ENCODE measurements at places on chromosomes 6 and 20.
A peak's percentile ranks its signal among the peaks of the same experiment; 100 is the strongest.

DNA sequence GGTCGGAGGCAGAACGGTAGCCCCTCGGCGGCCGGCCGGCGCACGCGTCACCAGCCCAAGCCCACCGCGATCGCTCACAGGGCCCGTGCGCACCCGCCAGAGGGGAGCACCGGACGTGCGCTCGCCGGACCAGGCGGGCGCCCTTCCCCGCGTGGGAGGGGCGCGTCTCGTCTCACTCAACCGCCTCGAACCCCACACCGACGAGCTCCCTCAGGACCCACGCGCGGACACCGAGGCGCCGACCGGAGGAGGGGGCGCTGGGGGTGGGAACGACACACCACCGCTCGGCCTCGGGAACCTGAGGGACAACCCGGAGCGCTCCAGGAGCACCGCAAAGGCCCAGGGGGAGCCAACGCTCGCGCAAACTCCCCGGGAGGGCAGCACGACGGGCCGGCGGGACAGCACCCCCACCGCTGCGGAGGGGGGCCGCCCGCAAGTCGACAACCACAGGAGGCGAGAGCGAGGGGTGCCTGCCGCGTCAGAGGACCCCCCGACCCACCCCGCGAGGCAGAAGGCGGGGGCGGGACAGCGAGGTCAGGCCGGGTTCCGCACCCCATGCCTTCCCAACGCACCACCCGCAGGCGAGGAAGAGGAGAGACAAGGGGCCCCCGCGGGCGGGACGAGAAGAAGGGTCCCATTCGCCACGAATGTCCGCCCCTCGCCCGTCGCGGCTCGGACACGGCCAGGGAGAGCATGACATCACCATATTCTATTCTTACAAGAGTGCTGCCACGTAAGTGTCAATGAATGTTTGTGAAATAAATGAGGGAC lies 512.7 kb upstream of the ZNF337 start:
- peak; percentile 46 for DNase-seq

DNA sequence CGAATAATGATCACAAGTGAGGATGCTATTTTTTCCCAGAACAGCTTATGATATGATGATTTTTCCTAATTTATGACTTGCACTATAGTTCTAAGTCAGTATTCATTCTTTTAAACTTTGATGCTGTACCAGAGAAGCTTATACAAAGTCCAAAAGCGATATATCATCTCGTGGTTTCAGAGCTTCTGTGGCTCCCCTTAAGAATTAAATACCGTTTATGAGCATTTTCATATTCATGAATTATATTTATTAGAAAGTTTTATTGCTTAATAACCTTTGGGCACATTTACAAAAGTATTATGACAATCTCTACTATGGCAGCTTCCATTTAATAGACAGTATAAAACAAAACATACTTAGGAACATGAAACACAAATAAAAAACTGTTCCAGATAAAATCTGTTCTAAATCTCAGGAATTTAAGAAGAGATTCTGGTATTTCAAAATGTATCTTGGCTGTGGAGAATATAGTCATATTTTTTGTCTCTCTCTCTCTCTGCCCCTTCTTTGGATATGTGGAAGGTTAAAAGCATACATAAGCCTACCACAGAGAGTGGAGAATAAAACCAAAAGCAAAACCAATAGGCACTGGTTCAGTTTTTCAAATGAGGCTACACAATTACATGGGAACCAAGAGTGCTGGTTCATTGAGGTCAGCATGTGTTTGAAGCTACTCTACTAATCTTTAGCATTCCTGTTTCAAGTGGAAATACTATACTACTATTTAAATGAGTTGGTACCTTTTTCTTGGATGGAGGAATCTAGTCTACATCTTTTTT lies 884.5 kb upstream of the GJE1 start:
- DNase-seq: no peak

DNA sequence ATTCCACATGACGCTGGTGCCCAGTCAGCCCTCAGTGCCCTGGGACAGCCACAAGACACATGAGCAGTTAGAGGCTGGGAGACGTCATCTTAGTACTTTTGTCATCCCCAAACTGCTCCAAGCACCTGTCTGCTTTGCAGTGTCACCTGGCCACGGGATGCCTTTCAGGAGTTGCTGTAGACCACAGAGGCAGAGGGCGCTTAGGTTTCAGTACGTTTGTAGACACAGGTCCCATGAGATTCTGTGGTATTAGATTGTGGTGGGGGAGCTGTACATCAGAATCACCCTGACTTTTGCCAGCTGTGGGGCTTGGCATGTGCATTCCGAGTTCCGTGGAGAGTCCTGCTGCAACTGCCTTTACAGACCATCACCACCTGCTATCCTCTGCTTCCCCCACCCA lies 16.7 kb downstream of the MAVS start:
- DNase-seq: no peak

DNA sequence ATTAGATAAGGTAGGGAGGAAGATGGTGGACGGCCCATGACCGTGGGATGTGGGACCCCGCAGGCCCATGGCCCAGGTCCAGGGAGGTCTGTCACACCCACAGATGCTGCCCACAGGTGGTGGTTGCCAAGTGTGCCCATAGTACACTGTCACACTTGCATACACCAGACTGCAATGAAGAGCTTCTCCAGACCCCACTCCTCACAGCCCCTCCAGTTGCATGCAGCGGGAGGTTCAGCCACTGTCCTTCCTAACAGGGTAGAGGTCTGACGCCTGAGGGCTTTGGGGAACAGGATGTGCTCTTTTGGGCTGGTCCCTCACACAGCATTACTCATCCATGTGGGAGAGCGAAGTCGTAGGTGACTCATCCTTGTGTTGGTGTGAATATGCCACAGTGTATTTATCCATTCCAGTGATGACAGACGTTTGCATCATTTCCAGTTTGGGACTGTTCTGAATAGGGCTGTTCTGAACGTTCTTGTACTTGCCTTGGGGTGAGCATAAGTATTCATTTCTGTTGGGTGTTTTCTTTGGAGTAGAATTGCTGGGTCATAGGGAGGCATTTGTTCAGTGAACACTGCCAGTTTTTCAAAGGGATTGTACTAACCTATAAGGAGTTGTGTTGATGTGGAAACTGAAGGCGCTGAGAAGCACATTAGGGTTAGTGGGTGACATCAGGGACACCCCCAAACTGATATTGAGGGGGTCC lies 10.1 kb upstream of the PYGB start:
- peak; percentile 68 for DNase-seq

GRCh38 chr20:33817411-33817810 lies 6.3 kb downstream of the CHMP4B start:
- no peak for DNase-seq

GRCh38 chr6:136921936-136922684 lies at the start of gene SLC35D3:
TSS of gene SLC35D3 (plus strand) at chr6:136922301. CDS start at chr6:136922429, 128 bp downstream.
- DNase-seq: peak; percentile 63

GRCh38 chr20:53786445-53787267 lies 193.0 kb upstream of the ZNF217 start:
- no peak for DNase-seq

DNA sequence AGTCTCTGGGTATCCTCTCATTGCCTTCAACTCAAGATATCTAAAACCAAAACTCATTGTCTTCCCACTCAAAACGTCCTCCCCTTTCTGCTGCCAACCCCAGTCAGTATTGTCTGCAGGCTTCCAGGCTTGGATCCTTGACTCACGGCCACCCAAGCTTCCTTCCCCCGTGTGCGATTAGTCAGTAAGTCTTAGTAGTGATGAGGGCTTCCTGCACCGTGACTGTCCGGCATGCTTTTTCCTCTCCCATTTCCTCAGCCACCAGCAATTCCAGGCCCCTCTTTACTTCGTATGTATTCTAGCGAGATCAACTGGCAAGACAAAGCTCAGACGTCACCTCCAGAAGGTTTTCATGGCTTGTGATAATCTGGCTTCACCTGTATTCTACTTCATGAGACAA lies 88.6 kb upstream of the DUSP22 start:
- DNase-seq: no peak

GRCh38 chr6:138234363-138234762 lies 16.1 kb upstream of the PBOV1 start:
- no peak for DNase-seq

DNA sequence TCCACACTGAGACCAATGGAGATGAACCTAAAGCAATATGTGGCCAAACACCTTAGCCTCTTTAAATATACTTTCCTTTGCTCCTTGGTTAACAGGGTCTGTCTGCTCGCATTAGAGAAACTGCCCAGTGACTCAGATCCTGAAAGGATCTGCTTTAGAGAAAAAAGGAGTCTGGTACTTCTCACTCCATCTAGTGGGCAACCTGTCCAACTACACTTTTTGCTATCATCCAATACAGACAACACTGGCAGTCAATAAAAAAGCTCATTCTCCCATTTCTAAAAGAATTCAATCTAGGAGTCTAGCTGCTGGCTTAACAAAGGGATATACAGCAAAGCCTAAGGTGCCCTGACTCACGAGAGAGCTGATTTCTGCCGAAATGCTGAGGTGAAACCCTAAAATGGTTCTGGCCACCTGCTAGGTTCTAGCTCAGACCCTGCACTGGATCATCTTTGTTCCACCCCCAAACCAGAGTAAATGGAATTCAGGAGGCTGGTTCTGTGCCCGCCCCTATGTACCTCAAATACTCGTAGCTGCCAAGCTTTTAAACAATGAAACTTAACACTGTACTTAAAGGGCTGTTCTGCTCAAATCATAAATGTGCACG lies 11.5 kb downstream of the GNL1 start:
- DNase-seq: no peak

- no peak for DNase-seq
Measured at GRCh38 chr20:53355790-53356189, 237.8 kb downstream of the ZNF217 start.

DNA sequence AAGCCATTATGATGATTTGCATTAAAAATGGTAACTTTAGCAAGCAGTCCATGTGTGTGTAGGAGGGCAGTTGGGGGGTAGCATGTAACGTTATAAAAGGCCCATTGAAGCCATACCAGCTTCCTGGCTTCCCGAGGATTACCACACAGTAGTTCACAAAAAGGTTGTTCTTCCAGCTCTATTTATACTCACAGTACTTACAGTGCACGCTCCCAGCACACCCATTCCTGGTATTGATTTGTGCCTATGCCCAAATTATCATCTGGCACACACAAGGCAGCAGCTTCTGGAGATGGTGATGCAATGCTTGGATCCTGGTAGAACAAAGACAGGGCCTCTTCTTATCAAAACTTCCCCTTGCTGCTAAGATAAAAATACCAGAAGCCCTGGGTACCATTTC lies 436.8 kb downstream of the HAO1 start:
- DNase-seq: no peak

DNA sequence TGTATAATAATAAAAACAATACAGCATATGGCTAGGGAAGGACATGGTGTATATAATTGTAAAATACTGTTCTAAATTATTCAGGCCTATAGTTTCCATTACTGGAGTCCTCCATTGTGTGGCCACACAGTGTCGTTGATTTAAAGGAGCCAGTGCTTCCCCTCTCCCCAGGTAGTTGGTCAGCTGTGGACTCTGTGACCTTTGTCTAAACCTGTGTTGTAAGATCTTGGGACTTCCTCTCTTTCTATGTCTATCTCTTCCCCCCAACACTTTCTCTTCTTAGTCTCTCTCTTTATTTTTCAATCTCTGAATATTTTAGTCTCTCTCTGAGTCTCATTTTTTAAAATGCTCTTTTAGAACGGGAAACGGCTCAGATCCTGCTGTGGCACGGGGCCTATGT lies 35.6 kb downstream of the BRPF3 start:
- DNase-seq: no peak

DNA sequence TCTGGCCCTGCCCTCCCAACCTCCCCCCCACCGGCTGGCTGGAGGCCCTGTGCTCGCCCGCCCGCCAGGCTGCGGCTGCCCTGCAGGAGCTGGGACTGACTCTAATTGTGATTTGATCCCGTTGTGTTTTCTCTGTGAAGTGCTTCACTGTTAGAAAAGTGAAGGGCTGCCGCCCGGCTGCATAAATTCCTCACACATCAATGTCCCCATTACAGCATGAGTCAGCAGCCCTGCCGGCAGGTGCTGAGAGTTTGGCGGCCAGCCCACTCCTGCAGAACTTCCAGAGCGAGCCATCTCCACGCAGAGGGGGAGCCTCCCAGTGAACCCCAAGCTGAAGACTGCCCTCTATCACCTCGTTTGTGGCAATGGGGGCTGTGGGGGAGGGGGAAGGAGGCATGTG lies 137.9 kb downstream of the DLL1 start:
- DNase-seq: no peak

DNA sequence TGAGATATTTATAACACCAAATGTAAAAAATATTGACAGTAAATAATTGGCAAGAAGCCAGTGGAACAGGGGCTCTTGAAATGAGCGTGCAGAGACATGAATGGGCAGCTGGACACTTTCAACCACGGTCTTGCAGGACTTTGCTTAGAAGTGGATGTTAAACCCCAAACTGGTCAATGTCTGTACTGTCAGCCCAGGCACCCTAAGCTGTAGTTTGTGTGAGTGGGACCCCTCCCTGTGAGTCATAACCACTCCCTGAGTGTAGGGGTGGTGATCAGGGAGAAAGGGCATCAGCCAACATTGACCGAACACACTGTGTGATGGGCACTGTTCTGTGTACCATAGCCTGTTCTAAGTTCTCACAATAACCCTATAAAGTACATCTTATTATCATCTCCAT lies 108.6 kb downstream of the FIG4 start:
- no peak for DNase-seq

DNA sequence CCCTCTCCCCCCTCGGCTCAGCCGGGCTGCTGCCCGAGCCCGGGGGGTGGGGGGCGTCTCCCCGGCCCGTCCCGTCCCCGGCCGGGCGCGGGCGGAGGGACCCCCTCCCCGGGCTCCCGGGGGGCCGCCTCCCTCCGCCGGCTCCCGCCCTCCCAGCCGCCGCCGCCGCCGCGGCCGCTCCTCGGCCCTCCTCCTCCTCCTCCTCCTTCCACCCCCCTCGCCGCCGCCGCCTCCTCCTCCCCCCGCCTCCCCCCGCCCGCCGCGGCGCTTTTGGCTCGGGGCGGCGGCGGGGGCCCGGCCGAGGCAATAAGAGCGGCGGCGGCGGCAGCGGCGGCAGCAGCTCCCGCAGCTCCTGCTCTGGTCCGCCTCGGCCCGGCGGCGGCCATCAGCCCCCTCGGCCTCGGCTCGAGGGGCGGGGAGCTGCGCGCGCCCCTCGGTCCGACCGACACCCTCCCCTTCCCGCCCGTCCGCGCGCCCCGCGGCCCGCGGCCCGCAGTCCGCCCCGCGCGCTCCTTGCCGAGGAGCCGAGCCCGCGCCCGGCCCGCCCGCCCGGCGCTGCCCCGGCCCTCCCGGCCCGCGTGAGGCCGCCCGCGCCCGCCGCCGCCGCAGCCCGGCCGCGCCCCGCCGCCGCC lies 38.7 kb downstream of the GNAS start:
- DNase-seq: peak; percentile 83

DNA sequence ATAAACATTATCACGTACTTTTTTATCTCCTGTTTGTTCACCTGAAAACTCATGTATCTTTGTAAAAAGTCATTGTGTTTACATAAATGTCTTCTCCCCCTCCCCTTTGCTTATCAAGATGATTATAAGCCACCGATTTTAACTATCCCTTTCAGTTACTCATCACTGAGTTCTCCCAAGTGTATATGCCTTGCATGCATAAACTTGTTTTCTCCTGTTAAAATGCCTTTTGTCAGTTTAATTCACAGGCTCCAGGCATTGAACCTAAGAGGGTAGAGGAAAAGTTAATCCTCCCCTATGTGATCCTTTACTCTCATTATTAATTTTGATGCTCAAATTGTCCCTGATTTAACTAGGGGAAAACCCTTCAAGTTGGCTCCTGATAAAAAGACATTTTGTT lies 24.2 kb downstream of the ANKEF1 start:
- DNase-seq: no peak

Measured in activated T-cell treated with anti-CD3 and anti-CD28 coated beads, Interleukin-2, amount 50 U/mL, for 24 hours (primary cell).